ENCODE measurements at places on chromosomes 5 and 9.

GRCh38 chr5:150538007-150538917 is 30.3 kb downstream of the NDST1 start:
- no peak overlapping the region for H3K4me3 ChIP-seq
- peaks cover 14% of the 10 kb centered on the region for H3K4me1 ChIP-seq
- H3K36me3 ChIP-seq, result peaks cover 38% of the 10 kb centered on the region
- DNase-seq, result peak; percentile 50
- H3K27ac ChIP-seq, result no peak overlapping the region
- H3K27me3 ChIP-seq, result no peaks in the 10 kb centered on the region

GRCh38 chr5:143913008-143913752 is 101.2 kb downstream of the HMHB1 start:
- peak; percentile 94 for DNase-seq
- H3K27ac ChIP-seq, result peak overlapping the region; percentile 97
- H3K4me1 ChIP-seq, result peaks cover 31% of the 10 kb centered on the region
- H3K4me3 ChIP-seq, result no peak overlapping the region

- H3K4me3 ChIP-seq, result no peak overlapping the region
- H3K4me1 ChIP-seq, result no peaks in the 10 kb centered on the region
- no peak for DNase-seq
- H3K27ac ChIP-seq, result no peak overlapping the region
- no peaks in the 10 kb centered on the region for H3K36me3 ChIP-seq
- H3K27me3 ChIP-seq, result no peaks in the 10 kb centered on the region
Measured at GRCh38 chr9:16310278-16311110, 560.0 kb downstream of the BNC2 start.

GRCh38 chr9:127783111-127784008 is 2.5 kb upstream of the CDK9 start:
- peaks cover 19% of the 10 kb centered on the region for H3K36me3 ChIP-seq
- H3K27ac ChIP-seq, result no peak overlapping the region
- H3K27me3 ChIP-seq, result no peaks in the 10 kb centered on the region

DNA sequence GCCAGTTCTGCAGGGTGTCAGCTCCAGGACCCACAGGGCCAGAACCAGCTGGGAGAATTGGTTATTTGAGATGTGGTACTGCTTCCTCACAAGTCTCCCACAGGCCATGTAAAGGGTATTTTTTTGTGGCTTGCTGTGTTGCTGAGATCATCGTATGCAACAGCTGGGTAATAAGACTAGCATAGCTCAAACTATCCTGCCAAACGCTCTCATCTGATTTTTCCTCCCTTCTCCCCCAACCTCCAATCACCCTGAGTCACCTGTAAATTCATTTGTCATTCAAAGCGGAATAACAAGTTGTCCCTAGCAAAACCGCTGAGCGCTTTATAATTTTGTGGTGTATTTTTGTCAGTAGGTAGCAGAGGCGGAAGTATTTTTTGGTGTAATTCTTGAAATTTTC is 63.2 kb downstream of the NSG2 start:
- no peaks in the 10 kb centered on the region for H3K4me1 ChIP-seq
- peaks cover 81% of the 10 kb centered on the region for H3K27me3 ChIP-seq
- no peak overlapping the region for H3K4me3 ChIP-seq
- H3K27ac ChIP-seq, result no peak overlapping the region

GRCh38 chr5:162888268-162888667 is 549.1 kb upstream of the CCNG1 start:
- H3K27ac ChIP-seq, result no peak overlapping the region
- no peak for DNase-seq
- H3K36me3 ChIP-seq, result no peaks in the 10 kb centered on the region
- no peaks in the 10 kb centered on the region for H3K4me1 ChIP-seq
- no peak overlapping the region for H3K4me3 ChIP-seq

All from PC-3 (cell line).